ENCODE measurements at places on chromosomes 1 and 21.

DNA sequence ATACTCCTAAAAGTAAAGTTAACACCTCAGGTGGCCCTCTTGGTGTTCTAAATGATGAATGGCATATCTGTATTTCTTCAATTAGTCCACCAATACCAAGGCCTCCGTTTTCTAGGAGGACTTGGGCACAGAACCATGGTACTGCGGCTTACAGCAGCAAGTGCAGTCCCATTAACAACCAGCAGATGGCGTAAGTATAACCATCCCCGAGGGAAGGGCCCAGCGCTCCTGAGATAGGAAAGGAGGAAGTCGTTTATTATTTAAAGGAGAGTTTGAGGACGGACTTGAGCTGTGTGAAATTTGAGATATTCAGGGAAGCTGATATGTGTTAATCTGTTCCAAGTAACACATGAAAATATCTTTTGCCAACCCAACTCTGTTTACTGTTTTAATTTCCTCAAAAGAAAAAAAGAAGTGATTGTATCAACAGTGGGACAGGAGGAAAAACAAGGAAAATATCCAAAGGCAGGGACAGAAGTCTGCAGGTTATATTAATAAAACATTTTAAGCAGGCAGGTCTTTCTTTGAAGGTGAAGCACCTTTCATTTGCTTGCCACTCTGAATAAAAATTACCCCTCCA lies 37.7 kb upstream of the KCNJ15 start:
- DNase-seq, result peak; percentile 62

GRCh38 chr1:32864375-32865019 lies 6.2 kb downstream of the FNDC5 start:
- no peak for DNase-seq

DNA sequence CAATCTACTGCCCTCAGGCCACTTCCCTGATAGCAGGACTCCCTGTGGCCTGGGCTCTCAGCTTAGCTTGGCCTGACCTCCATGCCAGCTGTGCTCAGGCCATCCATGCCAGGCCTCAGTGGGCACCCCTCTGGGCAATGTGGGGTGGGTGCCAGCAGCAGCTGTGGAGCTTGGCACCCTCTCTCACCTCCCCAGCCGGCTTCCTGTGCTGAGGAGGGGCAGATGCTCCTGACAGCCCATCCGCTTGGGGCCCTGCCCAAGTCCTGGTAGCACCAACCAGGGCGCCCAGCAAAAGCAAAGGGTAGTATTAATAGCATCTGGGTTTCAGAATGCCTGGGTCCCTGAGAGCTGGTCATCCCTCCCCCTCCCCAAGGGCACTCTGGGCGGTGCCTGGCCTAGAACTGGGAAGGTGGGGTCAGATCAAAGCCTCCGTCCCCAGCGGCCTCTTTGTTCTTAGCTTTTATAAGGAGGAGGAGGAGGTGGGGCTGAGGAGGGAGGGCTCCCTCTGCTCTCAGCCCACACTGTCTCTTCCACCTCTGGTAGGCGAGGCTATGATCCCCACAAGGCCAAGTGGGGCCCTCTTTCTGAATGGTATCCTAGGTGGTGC lies 6.1 kb downstream of the EFNA4 start:
- DNase-seq, result peak; percentile 55

DNA sequence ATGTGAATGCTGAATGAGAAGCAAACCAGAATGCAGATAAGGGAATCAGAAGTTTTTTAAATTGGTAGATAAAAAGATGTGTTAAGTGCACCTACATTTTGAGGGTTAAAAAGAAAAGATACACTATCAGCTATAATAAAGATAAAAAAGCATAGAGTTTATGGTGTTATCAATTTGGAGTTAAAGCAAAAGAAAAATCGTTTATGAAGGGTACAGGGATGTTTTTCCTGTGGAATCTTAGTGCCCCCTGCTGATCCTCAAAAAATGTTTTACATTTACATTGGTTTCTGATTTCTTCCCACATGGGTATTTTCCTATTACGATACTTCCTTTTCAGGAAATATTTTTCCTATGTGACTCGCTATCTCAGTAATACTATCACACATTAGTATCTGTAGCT lies 293.5 kb downstream of the MRPL39 start:
- peak; percentile 65 for DNase-seq

GRCh38 chr1:209768354-209768774 lies 12.5 kb downstream of the TRAF3IP3 start:
- no peak for DNase-seq

DNA sequence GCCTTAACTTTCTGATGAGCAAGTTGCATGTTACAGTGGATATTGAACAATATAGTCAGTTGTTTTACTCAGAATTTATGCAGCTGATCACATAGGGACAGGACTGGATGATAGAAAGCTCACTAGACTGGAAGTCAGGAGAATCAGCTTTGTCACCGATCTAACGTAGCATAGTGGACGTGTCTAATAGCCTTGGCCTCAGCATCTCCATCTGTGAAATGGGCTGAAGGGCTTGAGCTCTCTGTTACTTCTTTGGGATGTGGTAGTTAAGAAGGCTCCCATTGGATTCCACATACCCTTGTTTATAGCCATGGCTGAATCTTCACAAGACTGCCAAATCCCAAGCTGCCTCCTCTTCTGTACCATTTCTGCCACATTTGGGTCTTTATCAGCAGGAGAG lies 190.6 kb downstream of the GRIK1 start:
- DNase-seq, result no peak

DNA sequence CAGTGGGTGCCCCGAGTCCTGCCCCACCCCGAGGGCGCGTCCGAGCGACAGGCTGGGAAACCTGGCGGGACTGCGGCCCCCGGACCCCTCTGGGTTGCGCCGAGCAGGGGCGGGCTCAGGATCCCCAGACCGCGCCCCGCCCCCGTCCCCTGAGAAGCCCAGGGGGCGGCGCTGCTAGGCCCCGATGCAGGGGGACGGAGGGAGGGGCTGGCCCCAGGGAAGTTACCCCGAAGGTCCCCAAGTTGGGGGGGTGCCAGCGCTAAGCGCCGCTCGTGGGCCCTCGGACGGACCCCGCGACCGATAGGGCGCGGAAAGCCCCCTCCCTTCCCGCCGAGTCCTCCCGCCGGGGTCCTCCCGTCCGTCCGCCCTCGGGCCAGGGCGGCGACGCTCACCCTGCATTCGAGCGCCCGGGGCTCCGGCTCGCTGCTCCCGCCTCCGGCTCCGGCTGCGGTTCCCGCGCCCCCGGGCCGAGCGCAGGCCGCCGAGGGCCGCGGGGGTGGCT lies 414 bp downstream of the GPR153 start:
- DNase-seq, result no peak

- peak; percentile 69 for DNase-seq
Measured at GRCh38 chr1:159829273-159829634, 2.6 kb downstream of the SLAMF8 start.

Measured in NCI-H1694 (cell line).